ENCODE measurements at places on chromosomes 5 and 9.

- DNase-seq, result no peak
Measured at GRCh38 chr5:65482296-65482735, 596 bp upstream of the ADAMTS6 start.

DNA sequence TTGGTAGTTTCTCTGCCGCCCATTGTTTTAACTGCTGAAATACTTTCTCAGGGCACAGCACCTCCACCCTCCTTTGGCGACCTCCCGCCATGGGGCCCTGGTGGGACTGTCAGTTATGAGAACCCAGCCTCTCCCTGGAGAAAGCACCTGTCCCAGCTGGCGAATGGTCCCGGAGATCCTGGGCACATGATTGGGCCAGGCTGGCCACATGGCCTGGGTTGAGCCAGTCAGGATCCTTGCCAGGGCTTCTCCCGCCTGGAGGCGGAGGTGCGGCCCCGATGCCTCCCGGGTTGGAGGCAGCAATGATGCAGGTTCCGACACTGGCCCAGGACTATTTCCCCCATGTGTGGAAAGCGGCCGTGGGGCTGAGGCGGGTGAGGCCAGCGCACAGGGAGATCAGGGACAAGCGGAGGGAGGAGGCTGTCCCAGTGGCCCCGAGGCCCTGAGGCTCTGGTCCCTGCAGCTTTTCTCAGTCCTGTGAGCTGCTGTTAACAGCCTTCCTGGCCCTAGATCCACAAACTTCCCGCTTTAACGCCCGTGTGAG, 13.6 kb downstream of the UNC5A start:
- DNase-seq, result no peak

DNA sequence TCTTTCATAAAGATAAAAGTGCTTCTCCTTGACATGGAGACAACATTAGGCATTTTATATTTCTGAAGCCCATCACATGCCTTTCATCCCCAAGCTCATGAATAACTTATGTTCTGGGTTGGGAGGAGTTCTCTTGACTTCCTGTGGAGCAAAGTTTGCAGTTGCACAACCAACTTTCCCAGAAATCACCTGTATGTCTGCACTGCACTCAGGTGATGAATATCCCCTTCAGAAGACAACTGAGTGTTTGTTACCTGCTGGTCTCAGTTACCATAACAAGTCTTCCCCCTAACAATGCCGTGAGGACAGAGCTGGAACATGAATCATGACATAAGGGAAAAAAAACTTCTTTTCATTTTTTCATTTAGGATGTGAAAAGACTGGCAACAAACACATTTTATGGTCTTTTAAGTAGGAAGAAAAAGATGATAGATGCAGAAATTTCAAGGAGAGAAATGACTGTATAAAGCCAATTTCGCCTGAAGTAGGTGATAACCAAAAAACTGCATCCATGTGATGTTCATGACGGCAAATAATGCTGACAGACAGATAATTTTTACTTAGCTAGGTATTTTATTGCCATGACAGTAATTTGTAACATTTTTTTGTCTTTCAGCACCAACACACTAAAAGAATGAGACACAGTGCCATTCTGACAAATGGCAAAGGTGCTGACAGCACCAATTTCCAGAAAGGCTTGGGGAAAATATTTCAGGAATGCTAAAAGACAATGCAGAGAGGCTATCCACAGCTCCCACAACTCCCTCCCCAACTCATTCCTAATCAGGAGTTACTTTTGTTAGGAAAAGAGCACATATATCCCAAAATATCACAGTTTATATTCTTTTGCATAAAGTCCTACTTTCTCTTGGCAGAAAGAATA, 656.3 kb downstream of the PRELID2 start:
- DNase-seq, result peak; percentile 57

DNA sequence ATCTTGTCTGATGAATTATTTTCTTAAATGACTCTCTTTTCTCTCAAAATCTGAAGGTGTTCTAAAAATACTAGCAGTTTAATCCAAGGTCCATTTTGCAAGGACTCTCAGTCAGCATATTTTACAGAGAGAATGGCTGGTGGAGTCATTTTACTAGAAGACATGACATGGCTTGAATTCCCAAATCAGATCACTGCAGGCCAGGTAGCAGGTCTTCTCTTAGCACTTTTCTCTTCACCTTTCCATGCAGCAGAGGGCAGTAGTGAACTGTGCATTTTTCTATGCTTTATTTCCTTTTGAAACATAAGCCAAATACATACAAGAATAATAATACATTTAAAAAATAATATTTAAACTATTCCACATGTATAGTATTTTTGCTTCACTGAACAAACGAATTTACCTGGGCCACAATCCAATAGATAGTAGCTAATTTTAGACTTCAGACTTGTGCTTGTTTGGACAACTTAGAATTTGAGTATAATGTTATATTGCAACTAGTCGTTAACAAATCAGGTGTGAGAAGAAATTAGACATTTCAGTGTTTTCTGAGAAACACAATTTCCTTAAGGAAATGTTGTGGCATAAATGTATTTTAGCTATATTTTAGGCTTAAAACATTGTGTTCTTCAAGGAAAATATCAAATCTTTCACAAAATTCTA, 289.4 kb upstream of the DAB2 start:
- DNase-seq, result peak; percentile 75

DNA sequence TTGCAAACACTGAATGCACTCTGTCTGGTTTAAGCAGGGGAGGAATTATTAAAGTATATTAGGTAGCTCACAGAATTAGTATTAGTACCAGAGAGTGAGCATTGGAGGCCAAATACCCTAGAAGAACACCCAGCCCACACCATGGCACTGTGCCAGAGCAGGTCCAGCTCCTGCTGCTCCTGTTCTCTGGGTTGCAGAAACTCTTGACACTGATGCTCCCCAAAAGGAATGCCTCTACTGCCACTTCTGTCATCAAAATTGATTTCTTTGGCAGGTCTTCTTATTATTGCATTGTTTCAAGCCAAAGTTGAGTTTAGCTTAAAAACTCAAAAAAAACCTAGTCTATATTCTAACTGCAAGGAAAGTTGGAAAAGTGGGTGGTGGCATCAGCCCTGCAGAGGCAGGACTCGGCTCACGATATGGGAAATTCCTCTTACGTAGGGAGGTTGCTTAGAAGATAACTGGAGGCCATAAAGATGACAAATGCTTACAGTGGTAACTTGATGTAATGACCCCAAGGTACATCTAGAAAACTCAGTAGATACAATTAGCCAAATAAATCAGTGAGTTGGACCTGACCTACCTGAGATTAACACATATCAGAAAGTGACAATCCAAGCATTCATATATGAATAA, 123.4 kb downstream of the CD180 start:
- no peak for DNase-seq

GRCh38 chr5:107532916-107533315, 137.8 kb downstream of the EFNA5 start:
- no peak for DNase-seq

DNA sequence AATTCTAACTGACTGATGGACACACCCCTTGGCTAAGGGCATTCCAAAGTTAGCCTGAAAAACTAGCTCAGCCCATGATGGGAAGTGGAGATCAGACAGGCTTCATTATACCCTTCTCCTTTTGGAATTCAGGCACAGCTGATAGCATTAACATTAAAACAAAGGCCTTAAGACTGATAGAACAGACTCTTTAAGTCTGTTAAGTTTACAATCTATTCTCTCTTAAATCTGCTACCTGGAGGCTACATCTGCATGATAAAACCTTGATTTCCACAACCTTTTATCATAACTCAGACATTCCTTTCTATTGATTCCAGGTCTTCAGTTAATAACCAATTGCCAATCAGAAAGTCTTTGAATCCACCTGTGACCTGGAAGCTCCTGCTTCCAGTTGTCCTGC, 281.4 kb downstream of the TUSC1 start:
- DNase-seq, result no peak

GRCh38 chr5:17340819-17341218, 123.4 kb downstream of the BASP1 start:
- peak; percentile 25 for DNase-seq

- peak; percentile 11 for DNase-seq
Measured at GRCh38 chr9:89919171-89919681, 314.4 kb downstream of the GADD45G start.

DNA sequence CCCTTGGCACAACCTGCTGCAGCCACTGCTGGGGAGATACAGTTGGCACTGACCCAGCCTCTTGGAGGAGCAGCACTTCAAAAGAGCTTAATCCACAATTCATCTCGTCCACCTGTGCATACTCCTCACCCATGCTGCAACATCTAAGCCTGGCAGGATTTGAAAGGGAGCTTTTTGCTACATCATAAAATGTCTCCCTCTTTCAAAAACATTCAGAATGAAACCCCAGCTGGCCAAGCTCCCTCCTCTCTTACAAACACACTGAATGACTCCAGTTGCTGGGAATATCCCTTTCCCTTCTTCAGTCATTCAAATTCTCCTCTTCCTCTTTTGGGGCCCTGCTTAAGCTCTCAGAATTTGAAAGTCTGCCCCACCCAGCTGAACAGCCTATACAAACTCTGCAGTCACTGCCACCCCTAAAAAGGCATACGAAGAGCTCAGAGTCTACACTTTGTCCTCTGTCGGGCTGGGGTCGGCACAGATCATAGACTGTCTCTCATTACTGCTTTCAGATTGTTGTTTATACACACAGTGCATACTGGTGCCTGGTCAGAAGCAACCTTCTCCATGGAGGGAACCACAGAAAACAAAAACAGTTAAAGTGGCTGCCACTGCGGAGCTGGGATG, 8.8 kb upstream of the C5orf15 start:
- DNase-seq, result no peak

- peak; percentile 95 for DNase-seq
Measured at GRCh38 chr5:127001621-127002296, 28.6 kb downstream of the MARCHF3 start.

- DNase-seq, result no peak
Measured at GRCh38 chr5:34740389-34740806, 84.3 kb downstream of the RAI14 start.

DNA sequence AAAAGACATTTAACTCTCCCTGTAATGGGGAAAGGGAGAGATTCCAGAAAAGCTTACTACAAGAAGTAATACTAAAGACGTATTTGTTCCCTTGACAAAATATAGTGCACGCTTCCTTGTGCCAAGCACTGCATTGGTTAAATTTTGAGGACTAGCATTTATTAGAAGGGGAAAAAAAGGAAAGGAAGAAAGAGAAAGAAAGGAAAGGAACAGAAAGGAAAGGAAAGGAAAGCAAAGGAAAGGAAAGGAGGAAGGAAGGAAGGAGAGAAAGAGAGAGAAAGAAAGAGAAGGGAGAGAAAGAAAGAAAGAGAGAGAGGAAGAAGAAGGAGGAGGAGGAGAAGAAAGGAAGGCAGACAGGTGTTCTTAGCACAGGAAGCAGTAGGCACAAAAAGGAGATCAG, 110.1 kb upstream of the CDH6 start:
- no peak for DNase-seq

DNA sequence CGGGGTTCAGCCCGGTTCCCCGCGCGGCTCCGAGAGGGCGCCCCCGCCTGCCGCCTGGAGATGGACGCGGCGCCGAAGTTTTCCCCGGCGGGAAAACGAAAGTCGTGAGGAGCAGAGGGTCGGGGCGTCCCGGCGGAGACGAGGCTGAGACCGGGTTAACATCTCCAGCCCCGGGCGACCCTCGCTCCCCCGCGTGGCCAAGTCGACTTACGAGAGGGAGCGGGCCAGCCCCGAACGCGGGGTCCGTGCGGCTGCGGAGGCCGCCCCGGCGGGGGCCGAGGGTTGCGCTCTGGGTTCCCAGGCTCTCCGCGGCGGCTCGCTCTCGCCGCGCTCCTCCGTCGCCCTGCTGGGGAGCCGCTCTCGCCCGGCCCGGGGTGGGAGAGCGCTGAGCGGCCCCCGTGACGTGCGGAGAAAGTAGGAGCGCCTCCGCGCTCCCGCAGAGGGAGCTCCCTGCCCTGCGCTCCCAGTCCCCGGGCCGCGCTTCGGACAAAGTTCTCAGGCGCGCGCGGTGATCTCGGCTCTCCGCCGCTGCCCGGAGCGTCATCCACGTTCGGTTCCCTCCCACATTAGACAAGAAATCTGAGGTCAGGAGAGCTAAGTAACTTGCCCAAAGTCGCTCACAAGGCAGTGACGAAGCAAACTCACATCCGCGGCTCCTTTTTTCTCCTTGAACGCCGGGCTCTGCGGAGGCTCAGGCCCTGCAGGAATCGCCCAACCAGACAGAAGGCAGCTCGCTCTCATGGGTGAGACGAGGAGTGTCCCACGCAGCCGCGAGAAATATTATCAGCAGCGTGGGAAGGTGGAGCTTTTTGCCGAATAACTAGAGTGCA, 1.2 kb upstream of the GCNT4 start:
- peak; percentile 89 for DNase-seq

- DNase-seq, result peak; percentile 11
Measured at GRCh38 chr9:123637945-123638634, 282.1 kb downstream of the CRB2 start.

DNA sequence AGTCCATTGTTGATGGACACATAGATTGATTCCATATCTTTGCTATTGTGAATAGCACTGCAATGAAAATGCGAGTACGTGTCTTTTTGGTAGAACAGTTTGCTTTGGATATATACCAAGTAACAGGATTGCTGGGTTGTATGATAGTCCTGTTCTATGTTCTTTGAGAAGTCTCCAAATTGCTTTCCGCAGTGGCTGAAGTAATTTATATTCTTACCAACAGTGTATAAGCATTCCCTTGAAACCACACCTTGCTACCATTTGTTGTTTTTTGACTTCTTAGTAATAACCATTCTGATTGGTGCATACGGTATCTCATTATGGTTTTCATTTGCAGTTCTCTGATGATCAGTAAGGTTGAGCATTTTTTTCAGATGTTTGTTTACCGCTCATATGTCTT, 792.9 kb downstream of the PTPRD start:
- DNase-seq, result no peak

DNA sequence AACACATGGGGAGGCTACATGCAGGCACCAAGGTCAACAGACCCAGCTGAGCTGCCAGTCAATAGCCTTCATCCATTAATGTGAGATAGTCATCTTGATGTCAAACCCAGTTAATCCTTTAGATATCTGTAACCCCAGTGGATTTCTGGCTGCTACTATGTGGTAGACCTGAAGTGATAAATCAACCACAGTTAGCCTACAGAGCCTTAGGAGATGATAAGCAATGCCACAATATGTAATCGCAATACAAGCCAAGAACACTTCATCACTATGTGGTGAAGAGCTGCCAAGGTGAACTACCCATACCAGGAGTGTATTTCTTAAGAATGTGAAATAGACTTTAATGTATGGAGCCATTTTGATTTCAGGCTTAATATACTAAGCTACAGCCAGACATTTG, 1175.5 kb downstream of the DTWD2 start:
- DNase-seq, result no peak

GRCh38 chr5:95791751-95792150, 30.8 kb downstream of the GLRX start:
- DNase-seq, result no peak

All from fibroblast of skin of back (primary cell).